ENCODE measurements at places on chromosomes 3 and 15. TPM values are rescaled to one million over a fixed set of nuclear protein-coding genes. Genes with fewer than 3 reads are reported as not detected.

The STX19 gene
- total RNA-seq = not detected

The GRAMD1C gene
- total RNA-seq = 13.6 TPM

The IL20RB gene
- 0.98 TPM for total RNA-seq

The CACNA1D gene
- total RNA-seq = 30.2 TPM

The CCR3 gene
- not detected for total RNA-seq

The TM4SF18 gene
- total RNA-seq = 2.1 TPM

The C3orf62 gene
- total RNA-seq = 7.1 TPM

The RASA2 gene
- 16.8 TPM for total RNA-seq

The EXD1 gene
- total RNA-seq = 0.30 TPM

- no peak for DNase-seq
These were observed 87.8 kb downstream of the CHL1 start for GRCh38 chr3:284322-284721.

- DNase-seq = no peak
These were observed 4.9 kb upstream of the ZNF385D start for GRCh38 chr3:21755896-21756295.

DNA sequence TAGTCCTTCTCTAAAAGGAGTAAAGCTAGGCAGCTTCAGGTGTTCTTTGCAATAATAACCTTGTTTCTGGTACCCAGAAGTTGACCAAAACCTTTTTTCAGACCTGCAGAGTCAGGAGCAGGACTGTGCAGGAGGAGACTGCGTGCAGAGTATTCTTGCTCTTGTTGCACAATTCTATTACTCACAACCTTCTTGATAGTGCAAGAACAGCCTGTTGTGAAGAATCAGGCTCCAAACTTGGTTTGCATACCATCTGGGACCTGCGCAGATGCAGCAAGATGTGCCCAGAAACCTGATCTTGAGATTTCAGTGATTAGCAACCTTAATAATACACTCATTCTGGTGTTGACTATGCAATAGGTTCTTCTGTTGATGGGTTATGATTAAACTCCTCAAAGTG lies 111.9 kb downstream of the ATG7 start:
- no peak for DNase-seq

DNA sequence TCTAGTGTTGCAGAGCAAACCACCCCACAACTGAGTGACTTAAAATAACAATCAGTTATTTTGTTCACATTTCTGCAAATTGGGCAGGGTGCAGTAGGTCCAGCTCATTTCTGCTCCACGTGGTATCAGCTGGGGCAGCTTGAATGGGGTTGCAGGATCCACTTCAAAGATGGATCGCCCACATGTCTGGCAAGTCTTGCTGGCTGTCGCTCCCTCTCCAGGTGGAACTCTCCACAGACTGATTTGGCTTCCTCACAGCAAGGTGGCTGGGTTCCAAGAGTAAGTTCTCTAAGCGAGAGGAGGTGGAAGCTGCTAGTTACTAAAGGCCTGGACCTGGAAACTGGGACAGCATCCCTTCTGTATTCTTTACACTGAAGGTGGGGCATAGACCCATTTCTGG lies 213.3 kb downstream of the SLC9A9 start:
- DNase-seq = no peak

DNA sequence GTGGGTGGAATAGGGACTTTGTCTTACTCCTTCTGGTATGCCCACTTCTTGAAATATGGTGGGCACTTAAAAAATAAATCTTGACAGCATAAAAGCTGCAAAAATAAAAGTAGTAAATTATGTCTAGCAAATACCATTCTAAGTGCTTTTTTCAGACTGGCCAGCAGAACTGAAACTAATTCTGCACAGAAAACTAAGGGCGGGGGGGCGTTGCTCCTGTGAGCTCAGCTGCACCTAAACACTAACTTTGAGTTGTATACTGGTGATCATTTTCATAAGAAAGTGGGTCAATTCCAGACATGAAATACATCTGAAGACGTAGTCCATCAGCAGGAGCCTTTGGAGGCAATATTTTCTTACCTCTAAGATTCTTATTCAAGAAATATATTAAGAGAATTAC lies 114.8 kb downstream of the WDR76 start:
- DNase-seq = no peak

- DNase-seq = no peak
These were observed 61.6 kb upstream of the CTDSPL start for GRCh38 chr3:37800022-37800551.

GRCh38 chr15:69474846-69475455 lies 22.3 kb downstream of the RPLP1 start:
- no peak for DNase-seq

GRCh38 chr3:172467170-172467824 lies 19.0 kb upstream of the GHSR start:
- no peak for DNase-seq

- DNase-seq = no peak
These were observed 1014.7 kb upstream of the CFAP20DC start for GRCh38 chr3:60064210-60065178.

All from upper lobe of left lung (tissue), 6 donors.